ENCODE measurements at places on chromosomes 5 and 9. TPM values are rescaled to one million over a fixed set of nuclear protein-coding genes. Genes with fewer than 3 reads are reported as not detected.

Gene REEP2
- polyA plus RNA-seq, result 2.1 TPM

Gene SLC1A1
- 7.5 TPM for polyA plus RNA-seq

Gene HK3
- polyA plus RNA-seq, result 1.6 TPM

Gene FGD3
- polyA plus RNA-seq, result 8.8 TPM

Gene HTR4
- 0.38 TPM for polyA plus RNA-seq

Gene SLIT3
- polyA plus RNA-seq, result 54.8 TPM

Gene SHROOM1
- 9.0 TPM for polyA plus RNA-seq

Gene HEMGN
- 2.9 TPM for polyA plus RNA-seq

DNA sequence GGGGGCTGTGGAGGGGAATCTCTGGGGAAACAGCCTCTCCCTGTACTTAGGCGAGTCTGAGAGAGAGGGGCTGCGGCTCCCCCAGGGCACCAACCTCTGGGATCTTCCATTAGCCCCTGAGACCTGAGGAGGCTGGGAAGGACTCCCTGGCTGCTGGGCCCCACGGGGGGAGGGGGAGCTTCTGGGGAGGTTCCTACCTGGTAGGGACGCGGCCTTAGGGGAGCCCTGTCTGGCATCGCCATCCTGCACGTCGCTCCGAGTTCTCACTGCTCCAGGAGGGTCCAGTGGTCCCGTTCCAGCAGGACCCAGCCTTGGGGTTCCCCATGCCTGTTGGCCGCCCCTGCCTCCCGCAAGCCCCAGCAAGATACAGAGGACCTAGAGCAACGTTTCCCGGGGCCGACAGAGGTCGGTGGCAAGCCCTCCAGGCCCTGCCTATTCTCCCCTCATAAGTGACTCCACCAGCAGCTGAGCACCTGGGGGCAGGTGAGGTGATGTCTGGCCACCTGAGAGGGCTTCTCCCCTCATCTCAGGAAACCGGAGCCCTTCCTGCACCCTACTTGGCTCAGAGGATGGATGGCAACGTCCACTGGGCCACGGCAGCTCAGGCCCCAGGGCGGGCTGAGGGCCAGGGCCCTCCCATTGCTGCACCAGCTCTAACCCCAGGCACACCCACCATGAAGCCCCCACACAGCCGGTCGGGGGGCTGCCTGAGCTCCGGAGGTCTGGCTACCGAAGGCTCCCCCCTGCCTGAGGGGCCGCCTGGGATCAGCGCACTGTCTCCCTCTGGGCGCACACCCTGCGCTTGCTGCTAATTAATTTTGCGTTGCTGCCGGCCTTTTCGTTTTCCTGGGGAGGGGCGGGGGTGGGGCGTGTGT lies 22.5 kb downstream of the TPPP start:
- peak; percentile 77 for DNase-seq

DNA sequence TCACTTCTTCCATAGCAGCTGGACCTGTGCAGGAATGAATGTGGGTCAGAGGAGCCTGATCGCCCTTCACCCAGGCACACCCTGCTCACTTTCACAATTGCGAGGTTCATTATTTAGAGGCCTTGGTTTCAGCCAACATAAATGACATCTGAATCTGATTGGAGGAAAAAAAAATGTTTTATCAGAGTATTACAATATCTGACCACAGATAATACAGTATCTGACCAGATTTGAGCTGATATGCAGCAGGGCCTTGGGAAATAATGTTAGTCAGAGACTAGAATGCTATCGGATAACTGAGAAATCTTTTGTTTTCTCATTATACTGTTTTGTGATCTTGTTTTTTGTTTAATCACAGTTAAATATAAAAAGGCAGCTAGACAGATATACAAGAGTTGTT lies 7.7 kb downstream of the ICE1 start:
- DNase-seq, result no peak

DNA sequence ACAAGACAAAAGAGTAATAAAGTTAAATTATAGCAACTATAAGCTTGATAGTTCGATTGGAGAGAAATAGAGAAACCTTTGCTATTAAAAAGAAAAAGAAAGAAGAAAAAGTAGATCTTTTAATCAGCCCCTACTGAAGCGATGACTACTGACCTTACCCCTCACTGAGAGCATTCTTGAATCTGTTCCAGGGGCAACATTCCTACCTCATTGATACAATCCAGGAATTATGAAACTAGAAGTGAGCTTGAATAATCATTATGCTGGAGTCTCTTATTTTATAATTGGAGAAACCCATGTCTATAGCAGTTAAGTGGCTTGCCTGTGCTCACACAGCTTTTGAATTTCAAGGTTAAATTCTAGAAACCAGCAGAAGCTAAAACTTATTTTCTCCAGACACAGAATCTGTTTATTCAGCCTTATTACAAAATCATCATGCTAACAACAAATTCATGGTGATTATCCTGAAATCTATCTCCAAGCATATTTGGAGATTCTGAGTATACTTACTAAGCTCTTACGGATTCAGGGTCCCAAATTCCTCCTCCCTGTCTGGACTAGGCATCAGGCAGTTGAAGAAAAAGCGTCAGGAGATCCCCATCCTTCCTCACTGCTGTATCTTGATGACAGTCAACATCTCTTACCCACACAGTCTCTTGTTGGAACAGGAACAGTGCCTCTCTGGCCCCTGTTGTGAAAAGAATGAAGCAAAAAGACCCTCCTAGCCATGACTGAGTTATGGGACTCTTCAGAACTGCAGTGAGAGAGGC lies 547.6 kb upstream of the WWC1 start:
- DNase-seq, result no peak

DNA sequence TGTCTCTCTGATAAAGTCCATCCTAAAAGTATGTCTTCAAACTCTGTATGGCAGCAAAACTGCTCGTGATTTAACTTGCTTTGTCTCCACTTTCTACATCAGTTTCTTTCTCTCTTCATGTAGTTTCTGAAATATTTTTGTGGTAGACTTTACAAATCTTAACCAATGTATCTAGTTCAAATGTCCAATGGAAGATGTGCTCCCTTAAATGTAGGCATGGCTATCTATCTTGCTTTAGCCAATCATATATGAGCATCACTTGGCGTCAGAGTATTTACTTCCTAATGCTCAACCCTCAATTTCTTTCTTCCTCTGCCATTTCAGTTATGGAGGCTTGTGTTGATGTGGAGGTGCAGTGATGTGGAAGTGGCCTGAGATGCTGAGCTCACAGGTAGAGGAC lies 206.1 kb upstream of the ZNF608 start:
- no peak for DNase-seq

- no peak for DNase-seq
Observed at GRCh38 chr9:69444791-69445190, 119.8 kb downstream of the ENTREP1 start.

DNA sequence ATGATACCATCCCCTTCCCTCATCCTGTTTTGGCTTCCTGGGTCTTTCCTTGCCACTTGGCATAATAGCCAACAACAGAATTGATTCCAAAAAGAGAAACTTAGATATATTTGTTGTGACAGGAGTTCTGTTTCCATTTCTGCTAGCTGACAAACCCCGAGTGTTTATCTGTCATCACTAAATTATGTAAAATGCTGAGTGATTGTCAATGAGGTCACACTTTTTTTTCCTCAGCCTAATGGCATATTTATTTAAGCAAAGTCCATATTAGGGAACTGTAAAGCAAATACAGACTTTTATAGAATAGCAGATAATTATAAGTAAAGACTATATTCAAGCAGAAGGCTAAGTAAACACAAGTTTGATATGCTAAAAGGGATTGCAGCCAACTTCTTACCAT lies 64.0 kb downstream of the RGS7BP start:
- no peak for DNase-seq

GRCh38 chr9:70043689-70044489 lies at the start of gene MAMDC2:
TSS of gene MAMDC2 (plus strand) at chr9:70043848. CDS start at chr9:70044198, 350 bp downstream.
- DNase-seq, result peak; percentile 58

GRCh38 chr5:81785322-81785721 lies 34.4 kb upstream of the SSBP2 start:
- no peak for DNase-seq

DNA sequence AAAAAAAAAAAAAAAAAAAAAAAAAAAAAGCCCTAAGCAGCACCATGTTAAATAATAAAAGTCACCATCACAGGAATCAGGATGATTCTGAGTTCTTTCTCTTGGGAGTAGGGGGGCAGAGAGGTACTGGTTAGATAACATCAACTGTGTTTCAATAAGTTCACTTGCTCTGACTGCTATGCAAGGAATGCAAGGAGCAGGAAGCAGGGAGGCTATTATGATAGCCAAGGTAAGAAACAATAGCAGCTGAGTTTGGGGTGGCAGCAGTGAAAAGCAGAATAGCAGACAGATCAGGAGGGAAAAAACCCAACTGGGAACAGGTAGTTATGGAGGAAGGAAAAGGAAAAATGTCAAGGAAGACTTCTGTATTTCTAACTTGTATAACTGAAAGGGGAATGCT lies 8.2 kb downstream of the CEP120 start:
- DNase-seq, result no peak

GRCh38 chr5:102561894-102562760 lies 63.3 kb upstream of the SLCO6A1 start:
- no peak for DNase-seq

GRCh38 chr5:72280581-72281069 lies 39.4 kb downstream of the MRPS27 start:
- DNase-seq, result no peak

DNA sequence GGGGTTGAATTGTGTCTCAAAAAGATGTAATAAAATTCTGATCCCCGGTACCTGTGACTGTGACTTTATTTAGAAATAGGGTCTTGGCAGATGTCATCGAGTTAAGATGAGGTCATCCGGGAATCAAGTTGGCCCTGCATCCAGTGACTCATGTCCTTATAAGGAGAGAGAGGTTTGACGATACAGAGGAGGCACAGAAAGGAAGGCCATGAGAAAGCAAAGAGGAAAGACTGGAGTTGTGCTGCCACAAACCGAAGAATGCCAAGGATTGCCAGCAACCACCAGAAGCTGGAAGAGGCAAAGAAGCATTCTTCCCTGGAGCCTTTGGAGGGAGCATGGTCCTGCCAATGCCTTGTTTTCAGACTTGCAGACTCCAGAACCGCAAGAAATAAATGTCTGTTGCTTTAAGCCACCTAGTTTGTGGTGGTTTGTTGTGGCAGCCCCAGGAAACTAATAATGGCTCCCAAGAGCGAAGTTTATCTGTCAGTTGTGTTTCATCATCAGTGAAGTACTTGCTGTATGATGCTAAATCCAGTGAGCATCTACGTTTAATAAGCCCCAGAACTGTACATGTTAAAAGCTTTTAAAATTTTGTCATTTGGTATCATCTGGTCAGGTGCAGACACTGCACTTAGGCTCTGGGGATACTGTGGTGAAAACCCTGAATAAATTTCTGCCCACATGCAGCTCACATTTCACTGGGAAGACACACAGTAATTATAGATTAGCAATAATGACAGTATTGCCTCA lies 114.8 kb downstream of the TLE4 start:
- DNase-seq, result no peak

DNA sequence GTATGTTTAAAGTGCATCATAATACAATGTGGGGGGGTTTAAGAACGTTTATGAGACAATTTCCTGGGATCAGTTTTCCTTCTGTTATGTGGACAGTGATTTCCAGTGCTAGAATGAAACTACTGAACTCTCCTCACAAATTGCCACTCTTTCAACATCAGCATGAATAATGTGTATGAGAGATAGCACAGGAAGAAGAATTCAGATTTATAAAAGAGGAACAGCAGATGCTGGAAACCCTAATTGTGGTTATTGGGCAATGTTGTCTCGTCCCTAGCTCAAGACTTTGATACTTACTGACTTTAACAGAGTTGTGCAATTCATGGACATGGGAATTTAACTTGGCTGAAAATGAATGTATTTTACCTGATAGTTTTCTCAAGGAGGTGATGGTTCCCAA lies 410.8 kb upstream of the MEF2C start:
- DNase-seq, result no peak

GRCh38 chr5:91111473-91112238 lies 271.5 kb downstream of the ARRDC3 start:
- DNase-seq, result no peak

DNA sequence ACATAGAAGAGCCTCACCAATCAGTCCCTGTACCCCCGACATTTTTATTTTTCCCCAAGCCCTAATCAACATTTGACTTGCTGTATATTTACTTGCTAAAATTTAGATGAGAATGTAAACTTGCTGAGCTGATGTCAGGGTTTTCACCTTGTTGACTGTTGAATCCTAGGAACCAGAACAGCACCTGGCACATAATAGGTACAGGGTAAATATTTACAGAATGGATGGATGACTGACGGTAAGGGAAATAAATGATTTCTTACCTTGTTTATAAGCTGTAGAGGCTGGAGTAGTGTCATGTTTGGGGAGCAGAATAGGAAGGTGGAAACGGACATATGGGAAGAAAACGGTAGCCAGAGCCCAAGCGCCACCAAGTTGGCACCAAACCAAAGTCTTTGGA lies 107.0 kb upstream of the NUDT12 start:
- DNase-seq, result no peak

GRCh38 chr9:125341566-125341965 lies 79.9 kb downstream of the GAPVD1 start:
- DNase-seq, result no peak

GRCh38 chr5:74579215-74579614 lies 61.3 kb downstream of the ENC1 start:
- DNase-seq, result no peak

GRCh38 chr9:36725777-36726356 lies 153.2 kb downstream of the MELK start:
- no peak for DNase-seq

DNA sequence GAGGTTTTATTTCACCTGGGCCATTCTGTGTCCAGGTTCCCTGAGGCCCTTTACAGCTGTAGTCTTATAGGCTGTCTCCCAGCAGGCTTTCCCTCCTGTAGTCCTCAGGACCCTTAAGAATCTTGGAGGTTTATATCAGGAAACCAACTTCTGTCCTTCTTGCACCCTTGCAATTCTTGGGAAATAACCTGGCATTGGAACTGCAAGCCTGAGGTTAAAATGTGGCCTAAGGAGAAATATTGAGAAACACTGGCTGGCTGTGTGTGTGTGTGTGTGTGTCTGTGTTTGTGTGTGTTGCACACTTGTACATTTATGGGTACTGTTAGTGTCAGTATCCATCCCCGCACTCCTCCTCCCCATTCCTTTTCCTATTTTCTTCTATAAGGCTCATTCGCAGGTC lies 168.9 kb downstream of the PAPPA start:
- no peak for DNase-seq

DNA sequence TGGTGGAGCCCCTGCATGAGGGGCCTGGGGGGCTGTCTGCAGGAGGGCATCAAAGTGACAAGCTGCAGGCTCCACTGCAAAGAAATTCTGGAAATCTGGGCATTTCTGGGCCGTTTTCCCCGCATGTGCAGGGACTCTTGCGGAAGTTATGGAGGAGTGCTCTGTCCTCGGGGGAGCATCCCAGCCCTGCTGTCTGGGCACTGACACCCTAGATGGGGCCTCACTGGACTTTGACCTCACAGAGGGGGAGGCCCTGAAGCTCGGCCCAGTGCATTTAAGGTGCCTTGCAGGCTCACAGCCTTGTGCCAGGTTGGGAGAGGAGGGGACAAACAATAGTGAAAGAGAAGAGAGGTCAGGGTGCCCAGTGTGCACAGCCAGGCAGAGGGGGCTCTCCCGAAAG lies 35.4 kb downstream of the LHX3 start:
- DNase-seq, result no peak

DNA sequence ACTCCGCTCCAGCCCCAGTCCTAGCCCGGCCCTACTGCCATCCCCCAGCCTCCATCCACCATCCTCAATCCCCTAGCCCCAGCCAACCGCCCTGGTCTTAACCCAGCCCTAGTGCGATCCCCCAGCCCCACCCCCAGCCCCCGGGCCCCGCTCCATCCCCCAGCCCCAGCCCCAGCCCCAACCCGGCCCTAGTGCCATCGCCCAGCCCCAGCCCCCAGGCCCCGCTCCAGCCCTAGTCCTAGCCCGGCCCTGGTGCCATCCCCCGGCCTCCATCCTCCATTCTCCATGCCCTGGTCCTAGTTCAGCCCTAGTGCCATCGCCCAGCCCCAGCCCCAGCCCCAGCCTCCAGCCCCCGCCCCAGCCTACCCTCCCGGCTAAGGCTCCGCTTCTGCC lies 398 bp downstream of the TOR1A start:
- no peak for DNase-seq

Measured in left lung (tissue), 14 donors.